ENCODE measurements at places on chromosomes 1 and 21. TPM values are rescaled to one million over a fixed set of nuclear protein-coding genes. Genes with fewer than 3 reads are reported as not detected.

The SPRR2B gene
- not detected for total RNA-seq

The ANGPTL7 gene
- total RNA-seq, result 1.7 TPM

The HSD11B1 gene
- total RNA-seq, result 28.8 TPM

The NPPA gene
- total RNA-seq, result not detected

The RBP7 gene
- not detected for total RNA-seq

The GBP7 gene
- total RNA-seq, result not detected

The MROH7 gene
- total RNA-seq, result 0.50 TPM

The XCL2 gene
- total RNA-seq, result not detected

The DFFB gene
- 13.5 TPM for total RNA-seq

The PHLDA3 gene
- 99.2 TPM for total RNA-seq

The TFF3 gene
- 0.29 TPM for total RNA-seq

The FCRL3 gene
- not detected for total RNA-seq

The S1PR1 gene
- 22.0 TPM for total RNA-seq

The TSPAN2 gene
- total RNA-seq, result not detected

The WDR64 gene
- total RNA-seq, result not detected

The KRTAP13-2 gene
- not detected for total RNA-seq

The PCBP3 gene
- total RNA-seq, result 1.9 TPM

The PAPPA2 gene
- total RNA-seq, result 2.2 TPM

The ZNF691 gene
- 10.5 TPM for total RNA-seq

The NEXN gene
- total RNA-seq, result 13.1 TPM

The FAM177B gene
- not detected for total RNA-seq

The NIBAN1 gene
- 71.1 TPM for total RNA-seq

The OLFML2B gene
- 7.1 TPM for total RNA-seq

The AKIRIN1 gene
- 25.6 TPM for total RNA-seq

The ETNK2 gene
- 2.6 TPM for total RNA-seq

The ACTN2 gene
- total RNA-seq, result under 0.01 TPM

The LCE2B gene
- total RNA-seq, result not detected

The LY9 gene
- not detected for total RNA-seq

The HTR1D gene
- not detected for total RNA-seq

The CD1D gene
- total RNA-seq, result not detected

The FMO5 gene
- total RNA-seq, result 1.3 TPM

The PADI4 gene
- not detected for total RNA-seq

The UMODL1 gene
- total RNA-seq, result not detected

The HSPA6 gene
- total RNA-seq, result 6.5 TPM

The RGS8 gene
- total RNA-seq, result under 0.01 TPM

The PRDM16 gene
- 1.5 TPM for total RNA-seq

The PWP2 gene
- 6.5 TPM for total RNA-seq

The CSF3R gene
- not detected for total RNA-seq

The S100B gene
- total RNA-seq, result 0.29 TPM

The TRMT13 gene
- 21.4 TPM for total RNA-seq

The TMCO1 gene
- 103 TPM for total RNA-seq

The RPTN gene
- total RNA-seq, result not detected

The CFAP74 gene
- total RNA-seq, result not detected

The OVAAL gene
- not detected for total RNA-seq

All from smooth muscle cell of trachea (primary cell).